A549 treated with Hydrocortisone at 1 μM for 4 hours (cell line): ENCODE measurements at places on chromosomes 3 and 15. TPM values are rescaled to one million over a fixed set of nuclear protein-coding genes. Genes with fewer than 3 reads are reported as not detected.

Gene CYP19A1
- 0.10 to 0.37 TPM (median 0.22 TPM) in 5 replicates for total RNA-seq

Gene RBPMS2
- total RNA-seq = 6.2 to 8.5 TPM (median 8.2 TPM) in 5 replicates

Gene AHSG
- 0.09 to 0.13 TPM (median 0.12 TPM) in 4 of 5 replicates, not detected in the other for total RNA-seq

Gene PLXNB1
- total RNA-seq = 15.3 to 19.1 TPM (median 16.0 TPM) in 5 replicates

Gene MEGF11
- total RNA-seq = 0.17 to 0.76 TPM (median 0.30 TPM) in 5 replicates

Gene COL8A1
- not detected in 5 replicates for total RNA-seq

Gene GRAMD1C
- total RNA-seq = 0.30 to 1.1 TPM (median 0.63 TPM) in 5 replicates

Gene LDHAL6B
- total RNA-seq = not detected in 5 replicates

Gene SLC9C1
- not detected in 5 replicates for total RNA-seq

Gene ATG3
- total RNA-seq = 43.2 to 52.6 TPM (median 46.7 TPM) in 5 replicates

Gene PDIA5
- total RNA-seq = 28.6 to 32.6 TPM (median 30.2 TPM) in 5 replicates

Gene ACP3
- total RNA-seq = 0.10 TPM in 1 of 5 replicates, not detected in the others

Gene ITIH4
- 0.44 to 1.5 TPM (median 1.1 TPM) in 5 replicates for total RNA-seq

Gene GOLGB1
- total RNA-seq = 13.6 to 19.9 TPM (median 15.5 TPM) in 5 replicates

Gene SMCO1
- total RNA-seq = not detected in 5 replicates

Gene EEF1AKMT4
- 8.8 to 13.1 TPM (median 11.3 TPM) in 5 replicates for total RNA-seq

Gene ANKUB1
- total RNA-seq = not detected in 5 replicates

Gene DNAH12
- total RNA-seq = 0.01 to 0.10 TPM (median 0.05 TPM) in 5 replicates
